ENCODE measurements at places on chromosomes 2 and 18.

GRCh38 chr2:15808944-15809343 lies 131.4 kb upstream of the MYCN start:
- DNase-seq, result no peak

- DNase-seq, result no peak
These were observed 14.1 kb upstream of the ZSWIM2 start for GRCh38 chr2:186862869-186863709.

DNA sequence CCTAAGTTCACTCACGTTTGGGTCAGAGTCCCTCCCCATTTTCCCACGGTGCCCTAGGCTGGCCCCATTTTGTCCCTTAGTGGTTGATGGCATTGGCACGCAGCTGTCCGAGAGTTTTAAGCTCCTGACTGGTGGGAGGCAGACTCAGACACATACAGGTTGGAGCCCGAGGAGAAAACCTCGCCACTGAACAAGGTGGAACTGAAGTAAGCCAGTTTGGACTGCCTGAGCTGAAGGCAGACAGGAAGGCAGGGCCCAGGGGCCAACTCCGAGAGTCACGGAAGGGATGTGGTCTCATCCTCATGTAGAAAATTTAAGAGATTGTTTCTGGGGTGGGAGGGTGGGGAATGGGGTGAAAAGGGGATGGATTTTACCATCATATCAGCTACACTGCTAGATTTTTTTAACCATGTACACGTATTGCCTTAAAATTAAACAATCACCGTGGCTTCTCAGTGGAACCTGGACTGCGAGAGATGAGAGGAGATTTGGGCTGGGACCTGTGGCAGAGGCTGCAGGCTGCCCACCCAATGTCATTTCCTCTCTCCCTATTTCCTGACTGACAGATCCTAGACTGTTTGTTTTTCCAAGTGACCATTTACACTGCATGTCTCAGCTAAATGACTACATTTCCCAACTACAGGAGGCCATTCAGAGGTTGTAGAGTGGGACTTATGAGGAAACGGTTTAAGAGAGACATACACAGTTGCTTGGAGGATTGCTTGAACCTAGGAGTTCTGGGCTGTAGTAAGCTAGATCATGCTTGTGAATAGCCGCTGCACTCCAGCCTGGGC lies 19.4 kb upstream of the NMUR1 start:
- DNase-seq, result no peak

- DNase-seq, result no peak
These were observed 953.2 kb upstream of the FAM98A start for GRCh38 chr2:34552337-34552736.

- no peak for DNase-seq
These were observed 1077.3 kb upstream of the TMEFF2 start for GRCh38 chr2:193272011-193272410.

DNA sequence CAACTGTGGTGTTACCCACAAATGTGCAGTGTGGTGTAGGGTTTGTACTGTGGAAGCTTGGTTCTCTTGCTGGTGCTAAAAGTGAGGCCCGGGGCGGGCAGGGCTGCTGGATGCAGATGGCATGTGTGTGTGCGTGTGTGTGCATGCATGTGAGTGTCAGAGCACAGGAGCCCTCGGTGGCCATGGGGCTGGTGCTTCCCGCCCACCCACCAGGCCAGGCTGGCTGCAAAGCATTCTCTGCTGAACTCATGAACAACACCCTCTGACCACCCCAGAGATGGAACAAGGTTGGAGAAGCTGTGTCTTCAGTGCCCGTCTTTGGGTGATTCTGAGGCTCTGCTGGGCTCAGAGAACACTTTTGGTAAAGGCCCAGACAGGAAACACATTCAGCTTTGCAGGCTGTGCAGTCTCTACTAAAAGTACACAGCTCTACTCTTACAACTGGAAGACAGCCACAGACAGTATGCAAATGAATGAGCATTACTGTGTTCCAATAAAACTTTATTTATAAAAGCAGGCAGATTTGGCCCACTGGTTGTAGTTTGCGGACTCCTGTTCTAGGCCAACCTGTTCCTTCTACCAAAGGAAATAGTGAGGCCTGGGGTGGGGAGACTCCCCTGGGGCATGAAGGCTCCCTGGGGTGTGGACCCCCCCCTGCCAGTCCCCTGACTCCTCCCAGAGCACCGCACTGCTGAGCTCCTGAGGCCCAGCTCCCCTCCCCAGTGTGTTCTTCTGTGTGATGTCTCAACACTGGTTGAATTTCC lies 225.3 kb upstream of the HDAC4 start:
- DNase-seq, result no peak

GRCh38 chr2:176653479-176654443 lies 384.5 kb downstream of the MTX2 start:
- DNase-seq, result no peak

GRCh38 chr2:29765721-29766120 lies 155.7 kb downstream of the ALK start:
- DNase-seq, result no peak

- DNase-seq, result no peak
These were observed 330.1 kb downstream of the TDRD15 start for GRCh38 chr2:21453723-21454450.

GRCh38 chr2:220335591-220335915 lies 708.1 kb downstream of the SLC4A3 start:
- no peak for DNase-seq

DNA sequence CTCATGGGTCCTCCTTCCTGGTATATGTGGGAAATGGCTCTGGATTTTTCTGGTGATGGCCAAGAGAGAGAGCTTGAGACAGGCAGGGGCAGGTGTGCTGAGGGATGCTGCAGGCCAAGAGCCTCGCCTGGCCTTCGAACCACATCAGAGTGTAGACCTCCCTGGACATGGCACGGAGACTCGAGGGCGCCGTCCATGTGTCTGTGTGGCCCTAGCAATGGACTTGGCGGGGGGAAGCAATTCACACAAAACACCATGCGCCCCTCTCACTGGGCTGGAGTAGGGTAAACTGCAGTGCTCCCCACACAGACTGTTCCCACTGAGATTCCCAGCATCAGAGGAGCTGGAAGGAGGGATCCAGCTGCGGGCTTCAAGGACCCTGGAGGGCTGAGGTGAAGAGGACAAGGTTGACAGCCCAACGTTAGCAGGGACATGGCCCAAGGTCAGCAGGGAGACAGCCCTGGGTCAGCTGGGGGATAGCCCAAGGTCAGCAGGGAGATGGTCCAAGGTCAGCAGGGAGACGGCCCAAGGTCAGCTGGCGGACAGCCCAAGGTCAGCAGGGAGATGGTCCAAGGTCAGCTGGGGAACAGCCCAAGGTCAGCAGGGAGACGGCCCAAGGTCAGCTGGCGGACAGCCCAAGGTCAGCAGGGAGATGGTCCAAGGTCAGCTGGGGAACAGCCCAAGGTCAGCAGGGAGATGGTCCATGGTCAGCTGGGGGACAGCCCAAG lies 75.4 kb upstream of the HDAC4 start:
- no peak for DNase-seq

- no peak for DNase-seq
These were observed 212.0 kb upstream of the SALL3 start for GRCh38 chr18:78767648-78768071.

GRCh38 chr2:96888072-96889011 lies 18.5 kb upstream of the SEMA4C start:
- no peak for DNase-seq

DNA sequence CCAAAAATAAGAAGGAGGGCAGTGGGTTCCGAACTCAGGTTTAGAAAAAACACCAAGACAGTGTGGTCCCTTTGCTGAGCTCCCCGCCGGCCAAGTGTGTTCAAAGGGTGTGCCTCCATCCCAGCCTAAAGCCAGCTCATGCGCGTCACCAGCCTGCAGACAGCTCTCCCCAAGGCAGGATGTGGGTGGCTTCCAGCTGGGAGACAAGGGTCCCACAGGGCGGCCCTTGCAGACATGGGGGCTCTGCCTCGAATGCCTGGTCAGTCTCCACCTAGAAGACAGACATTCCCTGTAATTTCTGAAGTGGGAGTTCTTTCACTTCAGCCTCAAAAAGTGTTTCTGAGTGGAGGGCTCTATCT lies 135.8 kb upstream of the GPC1 start:
- no peak for DNase-seq

- no peak for DNase-seq
These were observed 24.8 kb upstream of the ZNF638 start for GRCh38 chr2:71306762-71307161.

- DNase-seq, result no peak
These were observed 55.8 kb downstream of the ID2 start for GRCh38 chr2:8737571-8738175.

DNA sequence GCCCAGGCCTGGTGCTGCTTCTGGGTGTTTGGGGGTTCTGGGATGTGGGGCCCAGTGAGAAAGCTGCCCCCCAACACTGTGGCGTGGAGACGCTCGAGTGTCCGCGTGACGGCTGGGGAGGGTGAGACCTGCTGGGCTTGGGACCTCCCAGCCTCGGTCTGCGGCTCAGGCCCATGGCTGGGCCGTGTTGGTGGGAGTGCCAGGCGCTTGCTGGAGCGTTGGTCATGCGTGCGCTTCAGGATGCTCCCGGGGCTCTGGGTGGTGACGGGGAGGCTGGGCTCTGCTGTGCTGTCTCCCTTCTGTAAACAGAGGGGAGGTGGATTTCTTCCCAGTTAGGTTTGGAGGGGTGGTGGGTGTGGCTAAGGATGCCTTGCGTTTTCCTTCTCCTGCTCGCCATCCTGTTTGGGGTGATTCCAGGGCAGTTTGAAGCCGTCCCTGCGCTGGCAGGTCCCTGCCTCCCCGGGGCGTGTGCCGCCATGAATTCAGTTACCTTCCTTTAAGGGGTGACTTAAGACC lies 606 bp downstream of the GAL3ST2 start:
- no peak for DNase-seq

DNA sequence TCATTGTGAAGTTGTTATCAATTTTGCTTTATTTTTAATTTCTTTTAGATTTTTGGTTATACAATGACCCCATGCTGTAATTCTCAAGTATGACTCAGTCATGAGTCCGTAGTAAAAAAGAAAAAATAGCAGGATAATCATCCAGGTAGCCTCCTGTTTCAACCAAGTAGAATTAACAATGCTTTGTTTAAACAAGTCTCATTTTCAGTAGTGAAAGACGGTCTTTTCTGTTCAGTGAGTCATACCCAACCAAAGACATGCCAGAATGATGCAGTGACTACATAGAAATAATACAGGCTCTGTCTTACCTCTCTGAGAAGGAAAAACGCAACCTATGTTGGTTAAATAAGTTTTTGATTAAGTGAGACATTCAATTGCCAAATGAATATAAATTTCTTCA lies 67.8 kb upstream of the DSC1 start:
- no peak for DNase-seq

DNA sequence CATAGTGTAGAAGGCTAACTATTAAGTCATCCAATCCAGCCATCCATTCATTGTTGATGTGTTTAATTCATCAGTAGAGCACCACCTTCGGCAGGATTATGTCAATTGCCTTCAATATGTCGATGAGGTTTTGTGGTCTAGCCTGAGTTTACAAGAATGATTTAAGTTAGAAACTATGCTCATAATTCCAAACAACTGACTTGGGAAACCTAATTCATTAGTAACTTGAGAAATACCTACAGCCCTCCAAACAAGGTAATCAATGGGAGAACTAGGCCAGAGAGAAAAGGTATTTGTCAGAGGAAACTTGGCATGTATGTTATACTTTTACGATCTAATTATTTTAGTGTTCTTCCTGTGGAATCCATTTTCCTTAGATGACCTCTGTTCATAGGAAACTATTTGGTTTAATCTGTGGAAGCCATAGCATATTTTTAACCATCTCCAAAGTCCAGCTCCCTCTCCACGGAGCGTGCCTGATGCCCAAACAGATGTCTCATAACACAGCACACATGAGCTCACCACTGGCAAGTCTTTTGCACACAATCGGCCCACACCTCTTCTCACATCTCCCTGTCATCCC lies 148.5 kb downstream of the GFPT1 start:
- no peak for DNase-seq

DNA sequence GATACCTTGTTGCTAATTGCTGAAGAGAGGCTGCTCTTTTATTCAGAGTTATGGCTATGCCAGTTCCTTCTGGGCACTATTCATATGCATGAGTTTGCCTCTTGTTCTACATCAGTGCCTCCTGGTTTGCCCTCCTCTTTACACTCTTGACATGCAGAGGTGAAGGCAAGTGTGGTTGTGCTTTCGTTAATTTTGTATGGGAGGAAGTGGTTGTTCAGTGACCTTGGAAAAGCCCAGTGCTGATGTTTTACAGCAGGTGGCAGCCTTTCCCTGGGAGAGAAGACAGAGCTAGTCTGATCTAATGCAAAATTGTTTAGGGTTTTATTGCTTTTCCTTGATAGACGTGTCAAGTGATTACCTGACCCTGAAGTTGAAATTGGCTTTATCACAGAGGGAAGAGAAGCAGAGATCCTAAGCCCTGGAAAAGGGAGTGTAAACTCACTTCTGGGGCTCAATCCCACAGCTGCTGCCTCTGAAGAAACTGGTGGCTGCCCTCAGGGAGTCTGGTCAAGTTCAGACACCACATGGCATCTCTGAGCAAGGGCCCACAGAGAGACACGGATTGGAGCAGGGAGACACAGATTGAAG lies 30.5 kb upstream of the VPS54 start:
- DNase-seq, result peak; percentile 75

GRCh38 chr2:173451118-173451517 lies 96.4 kb downstream of the CDCA7 start:
- no peak for DNase-seq

DNA sequence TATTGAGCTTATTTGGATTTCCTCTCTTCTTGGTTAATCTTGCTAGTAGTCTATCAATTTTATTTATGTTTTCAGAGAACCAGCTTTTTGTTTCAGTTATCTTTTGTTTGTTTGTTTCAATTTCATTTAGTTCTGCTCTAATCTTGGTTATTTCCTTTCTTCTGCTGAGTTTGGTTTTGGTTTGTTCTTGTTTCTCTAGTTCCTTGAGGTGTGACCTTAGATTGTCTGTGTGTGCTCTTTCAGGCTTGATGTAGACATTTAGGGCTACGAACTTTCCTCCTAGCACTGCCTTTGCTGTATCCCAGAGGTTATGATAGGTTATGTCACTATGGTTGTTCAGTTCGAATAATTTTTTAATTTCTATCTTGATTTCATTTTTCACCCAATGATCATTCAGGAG lies 141.6 kb downstream of the ZNF236 start:
- no peak for DNase-seq

DNA sequence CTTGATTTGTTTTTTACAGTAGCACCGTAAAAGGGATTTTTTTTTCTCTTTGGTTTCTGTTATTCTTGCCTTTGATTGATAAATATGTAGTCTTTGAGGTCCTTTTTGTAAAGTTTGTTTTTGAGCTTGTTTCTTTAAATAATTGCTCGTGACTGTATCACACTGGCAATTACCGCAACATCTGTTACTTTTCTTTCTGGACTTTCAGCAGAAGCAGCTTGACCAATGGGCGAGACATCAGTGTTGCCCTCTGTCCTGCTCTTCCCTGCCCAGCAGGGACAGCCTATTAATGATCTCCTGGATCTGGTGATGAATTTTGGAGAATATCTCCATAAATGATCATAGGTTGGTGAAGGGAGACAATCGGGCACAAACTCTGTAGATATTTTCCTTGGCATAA lies 74.9 kb downstream of the TDRD15 start:
- DNase-seq, result no peak

DNA sequence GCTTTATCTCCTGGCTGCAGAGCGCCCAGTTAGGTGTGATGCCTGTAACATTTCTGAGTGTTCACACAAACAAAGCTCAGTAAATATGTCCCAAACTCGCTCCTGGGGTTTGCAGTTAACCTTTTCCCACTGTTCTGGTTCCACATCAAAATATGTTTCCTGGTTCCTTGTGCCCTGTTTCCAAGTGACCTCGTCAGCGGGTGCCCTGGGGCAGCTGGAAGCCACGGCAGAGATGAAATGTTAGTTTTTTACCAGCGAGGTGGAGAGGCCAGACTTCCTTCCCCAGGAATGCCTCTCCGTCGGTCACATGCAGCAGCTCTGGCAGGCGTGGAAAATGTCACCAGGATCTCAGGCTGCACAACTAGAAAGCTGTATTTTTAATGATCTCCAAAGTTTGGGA lies 18.2 kb downstream of the NFATC1 start:
- no peak for DNase-seq
